IPS-NIHi11 (cell line): ENCODE measurements at places on chromosomes 7 and 10.

- DNase-seq: no peak
Observed at GRCh38 chr10:6061056-6061455, 1.1 kb downstream of the IL2RA start.

DNA sequence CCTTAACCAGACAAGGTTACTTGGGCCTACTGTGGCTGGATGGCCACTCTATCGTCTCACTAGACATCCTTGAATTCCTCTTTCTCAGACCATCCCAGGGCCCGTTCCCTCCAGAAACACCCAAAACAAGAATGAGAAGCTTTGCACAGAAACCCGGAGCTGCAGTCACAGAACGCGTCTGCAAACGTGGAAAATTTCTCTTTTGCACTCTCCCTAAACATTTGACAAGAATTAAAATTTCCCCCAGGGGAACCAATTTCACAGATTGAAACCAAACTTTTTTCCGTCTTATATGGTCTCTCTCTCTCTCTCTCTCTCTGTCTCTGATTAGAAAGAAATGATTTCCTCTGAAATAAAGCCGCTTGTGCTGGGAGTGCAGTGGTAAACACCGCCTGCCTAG, 120.7 kb downstream of the MKX start:
- no peak for DNase-seq

GRCh38 chr10:122189185-122189584, 81.9 kb upstream of the BTBD16 start:
- DNase-seq: no peak

DNA sequence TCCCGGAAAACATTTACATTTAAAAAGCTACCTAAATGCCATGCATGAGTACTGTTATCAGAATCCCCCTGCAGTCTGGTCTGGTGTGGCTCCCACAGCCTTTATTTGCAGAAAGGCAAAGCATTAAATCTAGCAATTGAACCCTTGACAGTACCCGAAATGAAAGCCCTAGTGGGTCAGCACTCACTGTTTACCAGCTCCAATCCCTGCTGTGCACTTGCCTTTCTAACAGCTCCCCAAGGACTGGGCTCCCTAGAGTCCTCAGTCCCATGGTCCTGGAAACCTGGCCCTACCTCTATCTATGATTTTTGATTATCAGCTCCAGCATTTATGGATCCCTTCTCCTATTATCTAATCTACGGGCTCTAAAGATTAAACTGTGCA, 1.9 kb upstream of the MACC1 start:
- DNase-seq: no peak

DNA sequence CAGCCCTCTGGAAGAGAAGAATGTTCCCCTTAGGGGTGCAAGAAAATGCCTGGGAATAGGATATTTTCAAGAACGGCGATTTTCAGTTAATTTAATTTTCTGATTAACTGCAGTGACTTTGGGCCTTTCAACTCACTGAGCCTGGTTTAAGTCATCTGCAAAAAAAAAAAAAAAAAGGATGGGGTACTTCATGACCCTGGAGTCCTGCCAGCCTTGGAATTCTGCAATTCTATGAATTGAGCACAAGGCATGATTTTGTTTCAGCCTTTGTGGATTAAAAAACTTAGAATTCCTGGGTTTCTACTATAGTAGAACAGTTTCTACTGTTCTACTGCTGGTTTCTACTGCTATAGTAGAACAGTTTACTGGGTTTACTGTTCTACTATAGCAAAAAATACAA, 58.3 kb upstream of the CALD1 start:
- DNase-seq: no peak

DNA sequence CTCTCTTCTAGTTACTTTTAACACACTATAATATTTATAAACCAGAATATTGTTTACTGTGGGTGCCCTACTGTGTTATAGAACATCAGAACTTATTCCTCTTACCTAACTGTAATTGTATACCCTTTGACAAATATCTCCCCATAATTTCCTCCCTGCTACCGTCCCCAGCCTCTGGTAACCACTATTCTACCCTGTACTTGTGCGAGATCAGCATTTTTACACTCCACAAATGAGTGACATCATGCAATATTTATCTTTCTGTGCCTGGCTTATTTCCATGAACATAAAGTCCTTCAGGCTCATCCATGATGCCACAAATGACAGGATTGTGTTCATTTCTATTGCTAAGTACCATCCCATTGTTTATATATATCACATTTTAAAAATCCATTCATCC, 139.8 kb upstream of the RSU1 start:
- DNase-seq: no peak

DNA sequence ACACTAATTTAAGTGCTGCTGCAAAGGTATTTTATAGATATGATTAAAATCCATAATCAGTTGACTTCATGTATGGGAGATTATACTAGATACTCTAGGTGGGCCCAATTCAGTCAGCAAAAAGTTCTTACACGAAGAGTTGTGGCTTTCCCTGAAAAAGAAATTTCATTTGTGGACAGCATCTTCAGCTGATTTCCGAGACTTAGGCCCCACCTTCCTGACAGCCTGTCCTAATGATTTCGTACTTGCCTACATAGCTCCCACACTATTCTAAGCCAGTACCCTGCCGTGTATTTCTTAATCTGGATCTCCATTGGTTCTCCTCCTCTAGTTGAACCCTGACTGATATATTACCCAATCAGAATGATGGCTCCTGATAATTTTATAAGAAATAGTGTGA, 297.9 kb downstream of the EXOC4 start:
- no peak for DNase-seq

DNA sequence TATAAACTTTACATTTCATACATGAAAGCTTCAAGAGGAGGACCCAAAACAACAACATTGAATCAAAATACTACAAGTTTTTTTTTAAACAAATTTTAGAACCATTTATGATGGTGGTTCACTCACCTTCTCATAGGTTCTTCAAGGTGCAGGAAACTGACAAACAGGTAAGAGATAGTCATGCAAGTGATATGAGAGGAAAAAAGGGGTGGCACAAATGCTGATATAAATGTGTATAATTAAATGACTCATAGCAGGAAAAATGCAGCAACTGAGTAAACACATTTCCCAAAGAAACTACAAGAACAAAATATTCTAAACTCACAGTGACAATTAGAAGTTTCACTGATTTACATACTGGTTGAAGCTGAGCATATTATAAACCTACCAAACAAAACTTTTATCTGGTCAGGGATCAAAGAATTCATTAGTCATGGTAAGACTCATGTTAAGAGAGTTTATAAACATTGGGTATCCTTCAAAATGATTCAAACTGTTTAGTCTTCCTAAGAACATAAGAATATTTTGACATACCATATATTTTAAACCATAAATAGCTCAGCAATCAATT, 14.1 kb downstream of the ZWINT start:
- DNase-seq: no peak

DNA sequence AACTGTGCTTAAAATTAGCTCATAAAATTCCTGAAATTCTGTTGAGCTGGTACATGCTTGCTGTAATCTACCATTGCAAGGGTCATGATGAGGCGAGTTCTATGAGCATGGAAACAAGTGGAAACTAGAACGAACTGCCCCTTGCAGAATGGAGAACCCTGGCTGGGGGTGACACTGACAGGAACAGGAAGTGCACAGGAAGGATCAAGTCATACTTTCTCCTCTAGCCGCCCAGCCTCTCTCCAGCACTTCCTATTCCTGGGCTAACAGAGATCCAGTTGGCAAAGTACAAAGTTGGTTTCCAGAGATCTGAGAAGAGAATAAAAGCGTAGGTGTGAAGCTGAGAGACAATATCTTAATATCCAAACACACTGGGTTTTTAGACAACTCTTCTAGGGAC, 414.2 kb upstream of the PODXL start:
- DNase-seq: no peak

DNA sequence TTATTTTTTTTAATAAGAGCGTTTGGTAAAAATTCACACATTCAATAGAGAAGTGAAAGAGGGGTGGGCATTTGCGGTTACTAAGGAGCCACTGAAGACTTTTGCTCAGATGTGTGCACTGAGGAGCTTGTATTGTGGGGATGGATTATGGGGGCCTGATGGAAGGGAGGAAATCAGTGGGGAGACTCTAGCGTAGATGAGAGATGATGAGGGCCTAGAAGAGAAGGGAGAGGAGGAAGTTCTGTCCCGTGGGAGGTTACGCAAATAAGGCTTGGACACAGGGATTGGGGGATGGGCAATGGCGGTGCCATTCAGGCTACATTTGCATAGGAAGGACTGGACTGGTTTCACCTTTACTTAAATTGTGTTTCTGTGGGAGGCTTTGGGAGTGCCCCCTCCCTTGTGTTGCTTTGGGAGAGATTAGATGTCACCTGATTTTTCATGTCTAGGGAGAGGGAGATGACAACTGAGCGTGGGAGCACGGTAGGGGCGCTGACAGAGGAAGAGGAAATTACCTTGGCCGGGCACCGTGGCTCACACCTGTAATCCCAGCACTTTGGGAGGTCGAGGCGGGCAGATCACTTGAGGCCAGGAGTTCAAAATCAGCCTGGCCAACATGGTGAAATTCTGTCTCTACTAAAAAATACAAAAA, 2.2 kb upstream of the HIP1 start:
- no peak for DNase-seq

DNA sequence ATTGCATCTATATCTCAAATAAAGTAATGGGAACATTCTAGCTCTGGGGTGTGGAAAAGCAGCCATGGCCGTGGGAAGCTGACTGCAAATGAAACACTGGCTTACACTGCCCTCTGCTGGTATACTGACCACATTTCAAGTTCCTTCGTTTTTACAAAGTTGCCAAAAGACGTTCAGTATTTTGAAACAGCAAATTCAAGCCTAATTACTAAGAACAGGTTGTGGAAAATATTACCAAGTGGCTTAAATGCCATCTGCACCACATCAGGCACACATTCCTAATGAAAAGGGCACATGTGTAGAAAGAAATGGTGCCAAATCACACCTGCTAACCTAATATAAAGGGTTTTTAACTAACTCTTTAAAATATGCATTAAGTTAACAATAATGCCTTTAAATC, 83.9 kb downstream of the JAZF1 start:
- peak; percentile 80 for DNase-seq

DNA sequence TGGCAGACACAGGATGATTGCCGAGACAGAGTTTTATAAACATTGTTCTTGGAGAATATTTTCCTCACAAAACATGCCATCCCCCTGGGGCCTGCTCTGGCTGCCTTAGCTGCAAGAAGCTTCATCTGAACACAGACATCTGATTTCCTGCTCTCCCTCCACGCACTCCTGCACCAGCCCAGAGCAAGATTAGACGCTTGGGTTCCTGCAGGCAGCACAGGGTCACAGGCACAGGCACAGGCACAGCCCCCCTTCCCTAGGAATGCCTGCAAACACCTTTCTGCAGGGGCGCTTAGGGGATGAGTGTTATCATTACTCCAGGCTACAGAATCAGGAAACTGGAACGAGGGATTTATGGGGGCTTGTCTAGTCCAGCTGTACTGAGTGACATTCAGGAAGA, 450.3 kb downstream of the GRID1 start:
- no peak for DNase-seq

DNA sequence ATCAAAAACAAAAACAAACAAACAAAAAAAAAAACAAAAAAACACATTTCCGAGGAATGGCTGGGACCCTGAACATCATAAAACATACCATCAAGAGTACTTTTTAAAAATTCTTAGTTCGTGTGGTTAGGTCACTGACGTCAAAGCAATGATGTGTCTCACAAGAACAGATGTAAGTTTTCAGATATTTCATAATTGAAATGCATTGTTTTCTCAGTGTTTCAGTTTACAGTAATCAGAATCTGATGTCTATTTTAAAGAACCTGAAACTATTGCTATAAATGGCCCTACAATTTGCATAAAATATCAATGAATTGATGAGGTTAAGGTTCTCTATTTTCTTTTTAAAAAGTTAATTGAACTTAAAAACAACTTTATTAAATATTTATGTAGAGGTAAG, 103.7 kb upstream of the HGF start:
- DNase-seq: no peak

DNA sequence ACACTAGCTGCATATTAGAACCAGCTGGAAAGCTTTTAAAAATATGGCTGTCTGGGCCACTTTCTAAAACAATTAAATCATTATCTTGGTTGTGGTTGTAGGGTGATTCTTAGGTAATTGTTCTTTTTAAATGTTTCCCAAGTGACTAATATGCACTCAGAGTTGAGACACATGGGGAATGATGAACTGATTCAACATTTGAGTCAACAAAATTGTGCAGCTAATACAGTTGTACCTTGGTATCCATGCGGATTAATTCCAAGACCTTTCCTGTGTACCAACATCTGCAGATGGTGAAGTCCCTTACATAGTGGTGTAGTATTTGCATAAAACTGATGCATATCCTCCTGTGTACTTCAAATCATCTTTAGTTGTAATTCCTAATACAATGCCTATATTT, 242.2 kb downstream of the ATRNL1 start:
- no peak for DNase-seq

DNA sequence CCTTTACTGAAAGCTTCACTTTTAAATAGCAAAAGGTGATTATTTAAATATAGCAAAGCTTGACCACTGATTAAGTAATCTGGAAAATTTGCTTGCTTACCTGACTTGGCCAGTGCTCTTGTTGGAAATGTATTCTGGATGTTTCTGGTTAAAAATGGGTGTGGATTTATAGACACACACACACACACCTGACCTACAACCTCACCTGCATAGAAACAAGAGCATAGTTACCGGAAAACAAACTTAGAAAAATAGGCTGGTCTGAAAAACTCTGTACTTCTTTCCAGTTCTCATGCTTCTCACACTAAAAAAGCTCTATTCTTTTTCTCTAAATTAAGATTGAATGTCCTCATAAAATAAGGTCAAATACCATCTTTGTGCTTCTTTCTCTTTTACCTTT, at the start of gene AGR3:
Gene AGR3, minus strand, starts transcription at position 140 of the 400 bp plus-strand sequence. CDS start 3,365 bp downstream, outside the sequence.
- no peak for DNase-seq

DNA sequence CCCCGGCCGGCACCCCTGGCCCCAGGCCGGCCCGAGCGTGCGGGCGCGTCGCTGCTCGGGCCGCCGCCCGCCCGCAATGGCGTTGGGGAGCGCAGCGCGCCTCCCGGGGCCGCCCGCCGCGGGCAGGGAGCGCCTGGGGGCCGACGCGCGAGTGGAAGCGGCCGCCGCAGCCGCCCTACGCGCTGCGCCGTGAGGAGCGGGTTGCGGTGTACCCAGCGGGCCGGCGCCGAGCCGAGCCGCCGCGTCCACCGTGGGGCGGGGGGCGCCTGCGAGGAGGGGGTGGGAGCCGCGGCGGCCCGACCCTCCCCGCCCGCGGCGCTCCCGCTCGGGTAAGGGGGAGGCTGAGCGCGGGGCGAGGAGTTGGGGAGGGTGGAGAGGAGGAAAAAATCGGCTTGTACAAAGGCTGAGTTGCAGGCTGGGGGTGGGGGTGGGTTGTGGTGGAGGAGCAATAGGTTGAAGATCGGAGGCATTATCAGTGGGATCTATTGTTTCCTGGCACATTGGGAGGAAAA, 473 bp downstream of the PPP1R9A start:
- DNase-seq: peak; percentile 71

GRCh38 chr7:20226860-20227259, 9.7 kb upstream of the MACC1 start:
- no peak for DNase-seq

DNA sequence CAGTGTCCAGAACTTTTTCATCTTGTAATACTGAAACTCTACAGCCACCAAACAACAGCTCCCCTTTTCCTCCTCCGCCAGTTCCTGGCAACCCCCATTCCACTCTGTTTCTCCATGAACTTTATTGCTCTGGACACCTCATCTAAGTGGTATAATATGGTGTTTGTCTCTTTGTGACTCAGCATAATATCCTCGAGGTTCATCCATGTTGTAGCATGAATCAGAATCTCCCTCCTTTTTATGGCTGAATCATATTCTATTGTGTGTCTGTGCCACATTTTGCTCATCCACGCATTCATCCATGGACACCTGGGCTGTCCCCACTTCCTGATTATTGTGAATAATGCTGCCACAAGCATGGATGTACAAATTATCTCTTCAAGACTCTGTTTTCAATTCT, 124.4 kb upstream of the FGFR2 start:
- DNase-seq: no peak
